ENCODE measurements at places on chromosomes 2 and 18.

DNA sequence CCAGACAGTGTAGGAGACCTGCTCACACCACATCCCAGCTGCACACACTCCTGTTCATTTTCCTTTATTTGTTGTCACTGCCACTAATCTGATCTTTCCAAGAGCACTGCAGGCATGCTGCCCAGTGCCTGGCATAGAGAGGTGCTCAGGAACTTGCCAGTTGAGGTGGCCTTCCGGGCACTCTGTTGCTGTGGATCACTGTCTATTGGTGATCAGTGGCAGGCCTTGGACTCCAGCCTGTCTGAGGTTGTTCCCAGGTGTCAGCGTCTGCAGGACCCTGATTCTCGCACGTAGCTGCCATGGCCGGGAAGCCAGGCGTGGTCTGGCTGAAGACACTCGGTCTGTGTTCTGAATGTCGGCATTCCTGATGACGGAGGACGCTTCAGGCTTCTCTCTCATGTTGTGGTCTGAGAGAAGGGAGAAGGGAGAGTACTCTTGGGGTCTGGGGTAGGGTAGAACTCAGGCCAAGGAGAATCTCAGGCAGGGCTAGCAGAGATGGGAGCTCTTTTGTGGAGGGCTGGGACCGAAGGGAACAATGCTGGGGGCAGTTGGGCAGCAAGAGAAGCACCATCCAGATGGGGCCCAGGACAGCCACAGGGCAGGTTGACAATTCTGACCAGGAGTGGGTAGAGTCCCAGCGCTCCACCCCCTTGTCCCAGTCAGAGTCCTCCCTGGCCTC lies 240.9 kb downstream of the MYCN start:
- DNase-seq: no peak

- no peak for DNase-seq
These were observed 23.8 kb downstream of the NABP1 start for GRCh38 chr2:191701696-191702095.

- no peak for DNase-seq
These were observed 191.0 kb upstream of the TCF4 start for GRCh38 chr18:55778788-55779690.

DNA sequence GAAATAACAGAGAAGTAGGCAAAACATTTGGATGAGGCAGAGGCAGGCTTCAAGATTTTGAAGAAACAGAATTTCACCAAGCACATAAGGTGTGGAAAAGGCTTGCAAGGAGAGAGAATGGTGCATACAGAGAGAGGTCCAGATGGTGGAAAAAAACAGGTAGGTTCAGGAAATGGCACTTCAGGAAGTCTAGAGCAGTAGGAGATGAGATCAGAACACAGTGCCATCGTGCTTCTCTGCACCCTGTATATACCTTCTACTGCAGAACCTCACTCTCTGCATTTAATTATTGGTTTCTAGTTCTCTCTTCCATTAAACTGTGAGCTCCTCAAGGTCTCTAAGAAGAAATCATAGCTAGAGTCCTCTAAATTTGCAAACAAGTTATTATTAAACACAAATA lies 2.4 kb downstream of the PAIP2B start:
- no peak for DNase-seq
